ENCODE measurements at places on chromosomes 7 and 10.
A peak's percentile ranks its signal among the peaks of the same experiment; 100 is the strongest.

DNA sequence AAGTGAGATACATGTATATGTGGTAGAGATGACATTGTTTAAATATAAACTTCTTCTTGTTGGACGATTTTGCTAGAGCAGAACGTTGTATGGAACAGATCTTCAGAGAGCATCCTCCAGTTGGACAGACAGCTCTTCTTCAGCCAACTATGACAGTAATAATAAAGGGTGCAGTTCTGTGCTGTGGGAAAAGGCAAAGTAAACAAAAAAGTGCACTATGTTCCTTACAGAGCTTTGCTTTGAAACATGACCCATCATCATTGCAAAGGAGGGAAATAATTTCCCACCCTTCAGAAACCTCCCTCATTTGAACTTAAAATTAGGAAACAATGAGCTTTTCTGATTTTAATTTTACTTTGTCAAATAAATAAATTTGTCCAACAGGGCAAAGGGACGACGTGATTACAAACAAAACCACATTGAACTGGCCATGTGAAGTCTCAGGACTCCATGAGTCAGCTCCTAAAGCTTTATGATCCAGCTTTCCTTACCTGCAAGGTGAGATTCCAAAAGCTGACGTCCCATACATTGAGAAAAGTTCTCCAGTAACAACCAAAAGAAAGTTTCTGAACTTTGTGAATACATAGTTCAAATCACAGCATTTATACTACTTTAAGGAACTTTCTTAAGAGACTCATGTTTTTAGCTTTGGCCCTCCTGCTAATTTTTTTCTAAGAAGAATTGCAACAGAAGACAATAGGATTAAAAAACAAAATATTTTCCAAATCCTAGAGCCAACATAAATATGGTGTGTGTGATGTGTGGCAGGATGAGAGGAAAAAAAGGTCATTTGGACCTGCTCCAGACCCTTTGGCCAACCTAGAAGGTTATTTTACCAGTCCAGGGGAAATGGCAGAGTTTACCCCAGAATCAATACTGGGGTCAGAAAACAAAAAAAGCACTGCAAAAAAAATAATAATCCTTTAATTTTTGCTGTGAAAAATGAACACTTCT lies 565.4 kb upstream of the NRP1 start:
- DNase-seq = peak; percentile 43

GRCh38 chr10:61961278-61961677 lies 59.8 kb downstream of the ARID5B start:
- DNase-seq = no peak

DNA sequence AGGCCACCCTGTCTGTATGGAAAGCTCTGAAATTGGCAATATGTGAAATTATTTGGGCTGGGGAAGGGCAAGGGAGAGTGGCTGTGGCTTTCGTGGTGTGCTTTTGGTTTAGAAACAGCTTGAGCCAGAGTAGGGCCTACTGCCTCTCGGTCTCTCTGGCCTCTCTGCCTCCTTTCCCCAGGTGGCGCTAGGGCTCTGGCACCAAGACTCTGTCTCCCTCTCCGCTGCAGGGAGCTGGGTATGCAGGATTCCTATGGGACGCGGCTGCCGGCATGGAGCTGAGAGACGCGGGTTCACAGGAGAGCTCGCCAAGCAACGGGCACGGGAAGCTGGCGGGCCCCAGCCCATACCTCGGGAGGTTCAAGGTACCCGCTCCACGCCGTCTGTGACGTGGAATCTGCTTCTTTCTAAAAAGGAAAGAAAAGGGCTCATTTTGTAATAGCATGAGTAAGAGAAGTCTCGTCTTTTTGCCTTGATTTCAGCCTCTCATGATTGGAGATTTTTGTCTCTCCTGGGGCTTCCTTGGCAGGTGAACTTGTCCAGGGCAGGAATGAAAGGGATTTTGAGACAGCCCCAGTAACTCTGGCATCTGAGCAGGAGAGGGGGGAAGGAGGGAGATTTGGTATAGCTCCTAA lies 105.1 kb upstream of the ANLN start:
- DNase-seq = no peak

- no peak for DNase-seq
Measured at GRCh38 chr7:152587366-152587765, 88.6 kb downstream of the XRCC2 start.

DNA sequence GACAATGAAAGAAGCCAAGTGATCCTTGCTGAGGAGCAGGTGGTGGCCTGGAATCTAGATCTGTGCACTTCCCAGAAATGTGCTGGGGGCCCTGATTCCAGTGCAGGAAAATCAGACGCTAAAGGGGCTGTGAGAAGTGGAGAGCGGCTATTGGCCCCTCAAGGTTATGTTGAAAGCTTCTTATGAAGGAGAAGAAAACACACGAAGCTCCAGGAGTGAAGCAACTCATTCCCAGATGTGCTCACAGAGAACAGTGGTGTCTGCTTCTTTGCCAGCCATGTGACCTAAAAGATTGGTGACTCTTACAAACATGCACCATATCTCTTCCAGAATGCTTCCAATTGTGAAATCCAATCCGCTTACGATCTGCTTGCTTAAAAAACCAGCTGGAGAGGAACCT lies 679.3 kb upstream of the IGFBP3 start:
- peak; percentile 89 for DNase-seq

DNA sequence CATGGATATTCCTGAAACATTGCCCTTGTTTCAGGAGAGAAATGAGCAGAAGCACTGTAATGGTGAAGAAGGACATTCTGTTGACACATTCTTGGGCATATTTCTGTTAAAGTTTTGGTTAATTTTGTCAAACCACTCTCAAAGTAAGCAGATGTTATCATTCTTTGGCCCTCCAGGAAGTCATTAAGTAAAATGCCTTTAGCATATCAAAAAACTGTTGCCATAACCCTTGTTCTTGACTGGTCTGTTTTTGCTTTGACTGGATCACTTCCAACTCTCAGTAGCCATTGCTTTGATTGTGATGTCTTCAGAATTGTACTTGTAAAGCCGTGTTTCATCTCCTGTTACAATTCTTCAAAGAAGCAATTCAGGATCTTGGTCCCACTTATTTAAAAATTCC lies 404.3 kb upstream of the LRRTM3 start:
- no peak for DNase-seq
